Stimulated activated CD8-positive, alpha-beta memory T cell treated with anti-CD3 and anti-CD28 coated beads, Interleukin-2, amount 100 ng/mL, for 48 hours (primary cell): ENCODE measurements at places on chromosomes 5 and 9.

DNA sequence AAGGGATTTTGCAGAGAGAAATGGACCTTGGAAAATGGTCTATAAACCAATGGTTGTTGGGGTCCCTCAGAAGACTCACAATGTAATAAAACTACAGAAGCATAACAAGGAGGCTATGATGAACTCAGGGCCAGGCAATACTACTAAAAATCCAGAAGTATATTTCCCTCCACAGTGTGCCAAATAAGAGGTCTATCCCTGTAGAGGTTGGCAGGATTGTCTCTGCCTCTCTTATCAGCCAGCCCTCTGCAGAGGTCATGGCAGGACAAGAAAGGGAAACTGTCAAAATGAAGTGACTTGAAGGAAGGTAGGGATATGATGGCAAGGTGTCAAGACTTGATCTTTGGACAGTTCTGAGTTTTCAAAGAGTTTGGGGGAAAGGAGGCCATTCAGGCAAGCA, 115.7 kb upstream of the NR5A1 start:
- DNase-seq = no peak

DNA sequence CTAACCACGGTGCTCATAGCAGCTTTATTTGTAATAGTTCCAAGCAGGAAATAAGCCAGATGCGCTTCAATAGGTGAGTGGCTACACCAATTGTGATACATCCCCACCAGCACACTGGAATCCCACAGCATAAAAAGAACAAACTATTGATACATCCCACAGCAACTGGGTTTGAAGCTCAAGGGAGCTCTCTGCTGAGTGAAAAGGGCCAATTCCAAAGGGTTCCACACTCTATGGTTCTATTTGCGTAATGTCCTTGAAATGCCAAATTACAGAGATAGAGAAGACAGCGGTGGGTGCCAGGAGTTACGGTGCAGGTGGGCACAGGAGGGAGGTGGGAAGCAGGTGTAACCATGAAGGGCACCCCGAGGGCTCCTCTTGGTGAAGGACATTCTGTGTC, 155.3 kb upstream of the PPP1R26 start:
- no peak for DNase-seq

DNA sequence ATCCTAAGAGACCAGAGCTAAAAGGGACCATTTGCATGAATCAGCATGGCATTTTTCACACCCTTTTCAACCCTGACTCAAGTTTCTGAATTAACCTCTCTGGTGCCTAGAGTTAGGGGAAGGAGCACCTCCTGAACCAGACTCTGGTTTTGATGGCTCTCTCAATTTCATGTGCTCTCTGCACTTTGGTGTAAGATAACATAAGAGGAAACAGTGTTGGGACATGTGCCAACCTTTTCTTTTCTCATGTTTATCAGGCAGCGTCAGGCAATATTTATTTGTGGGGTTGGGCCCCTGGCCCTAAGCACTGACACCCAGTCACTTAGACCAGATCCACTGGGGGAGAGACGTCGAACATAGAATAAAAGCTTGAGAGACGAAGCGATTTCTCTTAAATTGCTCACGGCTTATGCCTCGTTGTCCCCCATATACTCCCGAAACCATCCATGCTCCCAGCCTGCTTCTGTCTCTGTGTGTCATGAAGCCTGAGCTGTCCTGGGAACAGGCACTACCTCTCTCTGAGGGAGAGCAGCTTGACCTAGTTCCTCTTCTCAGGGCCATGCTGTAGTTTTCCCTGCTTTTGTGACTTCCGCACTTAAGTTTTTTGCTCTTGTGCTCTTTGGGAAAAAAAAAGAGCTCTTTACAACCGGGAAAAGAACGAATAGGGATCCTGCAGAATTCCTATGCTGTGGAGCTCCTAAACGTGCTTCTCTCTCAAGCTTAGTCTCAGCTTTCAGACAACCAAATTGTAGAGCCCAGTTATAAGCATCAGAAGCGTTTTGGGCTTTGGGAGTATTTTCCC, 195.7 kb downstream of the NR3C1 start:
- DNase-seq = no peak

- no peak for DNase-seq
Observed at GRCh38 chr5:75265731-75266130, 29.1 kb upstream of the ANKRD31 start.

DNA sequence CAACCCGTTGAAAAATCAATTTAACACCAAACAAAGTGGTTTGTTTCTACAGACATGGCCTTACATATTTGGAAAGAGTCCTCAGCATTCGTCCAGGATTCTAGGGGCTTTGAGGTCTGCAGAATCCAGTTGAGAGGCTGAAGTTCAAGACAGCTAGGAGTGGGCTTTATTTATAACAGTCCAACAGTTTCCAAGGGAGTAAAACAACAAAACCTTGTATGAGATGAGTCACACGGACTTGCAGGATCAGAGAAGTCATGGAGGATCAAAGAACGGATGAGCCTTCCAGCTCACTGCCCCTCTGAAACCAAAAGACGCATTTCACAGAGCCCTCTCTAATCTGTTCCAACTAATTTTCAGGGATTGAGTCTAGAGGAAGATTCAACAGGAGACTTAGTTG, 11.1 kb upstream of the ESM1 start:
- DNase-seq = no peak

- DNase-seq = no peak
Observed at GRCh38 chr9:126797903-126798302, 6.9 kb upstream of the ZBTB43 start.
